ENCODE measurements at places on chromosomes 3 and 15. TPM values are rescaled to one million over a fixed set of nuclear protein-coding genes. Genes with fewer than 3 reads are reported as not detected.

The GOLGA8Q gene
- polyA plus RNA-seq = not detected

The SCG5 gene
- polyA plus RNA-seq = 0.23 TPM

The C3orf22 gene
- polyA plus RNA-seq = not detected

The TICRR gene
- 0.07 TPM for polyA plus RNA-seq

The CD276 gene
- polyA plus RNA-seq = not detected

The TMEM115 gene
- polyA plus RNA-seq = 38.4 TPM

The KAT2B gene
- polyA plus RNA-seq = 4.3 TPM

The RTP4 gene
- polyA plus RNA-seq = 3.5 TPM

The INKA1 gene
- 1.5 TPM for polyA plus RNA-seq

All from CD4-positive, alpha-beta memory T cell (primary cell).